Activated CD4-positive, alpha-beta T cell treated with anti-CD3 and anti-CD28 coated beads for 24 hours (primary cell): ENCODE measurements at places on chromosomes 1 and 21.
A peak's percentile ranks its signal among the peaks of the same experiment; 100 is the strongest.

DNA sequence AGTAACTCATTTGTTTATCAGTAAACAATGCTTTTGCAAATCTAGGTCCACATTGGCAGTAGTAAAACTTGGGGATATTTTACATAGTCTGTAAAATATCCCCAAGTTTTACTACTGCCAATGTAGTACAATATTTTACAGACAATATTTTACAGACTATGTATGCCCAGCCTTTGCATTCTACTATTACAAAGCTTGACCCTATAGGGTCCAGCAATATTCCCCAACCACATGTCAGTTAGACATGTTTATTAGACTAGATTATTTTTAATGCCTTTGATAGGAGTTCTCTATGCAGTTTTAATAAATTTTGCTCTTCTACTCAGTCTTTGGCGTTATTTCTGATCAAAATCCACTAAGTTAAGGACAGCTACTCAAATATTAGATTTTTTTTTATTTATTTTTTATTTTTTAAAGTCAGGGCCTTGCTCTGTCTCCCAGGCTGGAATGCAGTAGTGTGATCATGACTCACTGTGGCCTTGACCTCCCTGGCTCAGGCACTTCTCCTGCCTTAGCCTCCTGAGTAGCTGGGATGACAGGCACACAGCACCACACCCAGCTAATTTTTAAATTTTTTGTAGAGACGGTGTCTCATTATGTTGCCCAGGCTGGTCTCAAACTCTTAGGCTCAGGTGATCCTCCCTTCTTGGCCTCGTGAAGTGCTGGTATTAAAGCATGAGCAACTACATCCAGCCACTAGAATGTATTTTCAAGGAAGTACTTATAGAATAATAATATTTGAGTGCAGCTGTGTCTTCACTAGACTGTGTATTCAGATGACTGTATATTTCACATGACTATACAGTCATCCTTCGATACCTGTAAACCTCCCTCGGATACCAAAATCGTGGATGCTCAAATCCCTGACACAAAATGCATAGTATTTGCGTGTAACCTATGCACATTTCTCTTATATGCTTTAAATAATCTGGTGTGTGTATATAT is 19.8 kb downstream of the MIER1 start:
- no peak for DNase-seq

GRCh38 chr1:117527566-117528102 is 78.2 kb upstream of the TENT5C start:
- DNase-seq, result no peak

DNA sequence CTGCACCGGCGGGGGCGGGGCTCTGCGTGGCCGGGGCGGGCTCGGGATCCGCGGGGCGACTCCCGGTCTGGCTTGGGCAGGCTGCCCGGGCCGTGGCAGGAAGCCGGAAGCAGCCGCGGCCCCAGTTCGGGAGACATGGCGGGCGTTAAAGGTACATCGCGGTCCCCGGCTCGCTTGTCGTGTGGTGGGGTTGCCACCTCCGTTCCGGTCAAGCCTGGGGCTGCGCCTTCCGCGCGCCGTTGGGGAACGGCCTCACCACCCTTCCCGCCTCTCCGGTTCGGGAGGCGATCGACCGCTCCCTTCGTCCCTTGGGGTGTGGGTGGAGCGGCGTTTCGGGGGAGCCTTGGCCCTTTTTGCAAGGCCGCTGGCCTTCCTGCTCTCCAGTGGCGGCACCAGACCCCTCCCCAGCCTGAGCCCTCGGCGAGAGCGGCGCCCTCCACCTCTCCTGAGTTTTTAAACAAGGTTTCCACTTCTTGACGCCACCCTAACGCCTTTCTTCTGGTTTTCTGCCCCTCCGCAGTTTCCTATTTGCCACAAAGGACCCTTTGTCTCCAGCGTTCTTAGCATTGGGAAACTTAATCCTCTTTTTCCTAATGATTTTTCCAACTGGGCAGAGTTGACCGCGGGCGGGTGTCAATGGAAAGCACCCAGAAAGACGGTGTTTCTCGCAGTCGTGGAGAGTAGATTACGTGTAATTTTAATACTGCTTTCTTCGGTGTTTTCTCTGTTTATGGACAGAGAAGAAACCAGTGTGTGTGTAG is at the start of the genes LEPR and LEPROT:
LEPR (plus strand) TSS at position 79 of the 761 bp plus-strand sequence. CDS start 144,898 bp downstream, outside the sequence.
LEPROT (plus strand) TSS at position 79 of the 761 bp plus-strand sequence; CDS start at position 136, 57 bp downstream.
- DNase-seq, result no peak

- peak; percentile 18 for DNase-seq
Observed at GRCh38 chr1:6785728-6786505, 663 bp downstream of the CAMTA1 start.

DNA sequence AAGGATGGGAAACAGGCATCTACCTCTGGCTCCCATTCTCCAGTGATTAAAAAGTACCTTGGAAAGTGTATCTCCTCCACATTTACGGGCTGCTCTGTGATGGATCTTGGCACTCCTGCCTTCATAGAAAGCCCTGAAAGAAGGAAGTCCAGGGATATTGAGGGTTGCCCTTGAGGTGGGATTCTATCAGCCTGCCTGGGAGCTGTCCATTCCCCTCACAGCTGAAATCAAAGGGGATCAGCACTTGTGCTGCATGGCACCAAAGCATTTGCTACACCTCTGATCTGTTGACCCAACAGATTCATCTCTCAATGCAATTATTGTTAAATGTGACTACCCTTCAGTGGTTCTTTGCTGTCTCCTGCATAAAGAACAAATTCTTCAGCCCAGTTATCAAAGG is 442.0 kb upstream of the RUNX1 start:
- DNase-seq, result no peak

DNA sequence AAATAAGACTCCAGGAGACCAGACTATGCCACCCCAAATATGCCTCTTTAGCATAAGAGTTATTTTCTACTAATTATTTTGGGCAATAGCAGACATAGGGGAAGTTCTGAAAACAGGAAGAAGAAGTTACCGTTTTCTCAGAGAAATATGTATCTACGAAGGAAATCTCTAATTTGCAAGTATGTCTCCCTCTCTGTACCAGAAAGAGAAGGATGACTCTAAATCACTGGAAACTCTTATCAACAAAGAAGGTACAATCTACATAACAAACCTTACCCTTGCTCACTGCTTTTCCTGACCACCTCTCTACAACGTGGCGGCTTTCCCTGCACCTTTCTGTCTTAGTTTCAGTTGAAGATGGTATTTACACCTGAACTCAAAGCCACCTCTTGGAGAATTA is 49.0 kb downstream of the OMA1 start:
- DNase-seq, result no peak

GRCh38 chr1:66996018-66996682 is 57.8 kb downstream of the SLC35D1 start:
- peak; percentile 39 for DNase-seq

GRCh38 chr1:29958271-29958670 is 721.9 kb downstream of the PTPRU start:
- no peak for DNase-seq

- DNase-seq, result no peak
Observed at GRCh38 chr21:45142469-45143308, 68.3 kb downstream of the ADARB1 start.

GRCh38 chr1:158830904-158831507 is at the start of gene MNDA:
Gene MNDA, plus strand, starts transcription at chr1:158831351. Its CDS starts 10,803 bp downstream, at chr1:158842154.
- DNase-seq, result no peak

- DNase-seq, result no peak
Observed at GRCh38 chr1:224175617-224176016, 7.4 kb upstream of the DEGS1 start.

- no peak for DNase-seq
Observed at GRCh38 chr1:82762829-82763532, 962.2 kb downstream of the ADGRL2 start.

DNA sequence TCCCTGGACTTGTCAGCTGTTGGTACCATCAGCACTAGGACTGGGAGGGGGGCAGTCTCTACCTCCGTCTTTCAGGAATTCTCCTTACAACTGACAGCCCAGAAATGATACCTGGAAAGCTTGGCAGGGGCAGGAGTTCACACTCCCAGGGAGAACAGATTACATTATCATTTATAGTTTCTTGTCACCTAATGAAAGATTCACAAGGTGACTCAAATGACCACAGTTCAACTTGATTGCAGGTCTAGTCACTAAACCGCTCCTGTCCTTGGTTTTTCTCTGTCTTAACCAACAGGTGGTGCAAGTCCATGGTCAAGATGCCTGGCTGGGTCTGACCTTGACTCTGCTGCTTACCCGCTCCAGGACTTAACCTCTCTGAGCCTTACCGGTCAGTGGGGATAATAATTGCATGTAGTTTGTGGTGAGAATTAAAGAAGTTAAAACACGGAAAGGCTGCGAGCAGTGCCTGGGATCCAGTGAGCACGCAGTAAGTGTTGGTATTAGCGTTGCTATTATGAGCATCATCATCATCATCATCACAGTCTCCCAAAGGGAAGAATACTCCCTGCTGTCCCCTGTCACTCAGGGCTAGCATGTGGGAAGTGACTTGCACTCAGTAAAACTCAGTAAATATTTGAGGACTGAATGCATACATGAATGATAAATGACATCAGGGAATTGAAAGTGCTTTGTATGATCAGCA is 125.3 kb upstream of the CD34 start:
- DNase-seq, result no peak

- DNase-seq, result no peak
Observed at GRCh38 chr1:200108659-200109058, 81.1 kb downstream of the NR5A2 start.

DNA sequence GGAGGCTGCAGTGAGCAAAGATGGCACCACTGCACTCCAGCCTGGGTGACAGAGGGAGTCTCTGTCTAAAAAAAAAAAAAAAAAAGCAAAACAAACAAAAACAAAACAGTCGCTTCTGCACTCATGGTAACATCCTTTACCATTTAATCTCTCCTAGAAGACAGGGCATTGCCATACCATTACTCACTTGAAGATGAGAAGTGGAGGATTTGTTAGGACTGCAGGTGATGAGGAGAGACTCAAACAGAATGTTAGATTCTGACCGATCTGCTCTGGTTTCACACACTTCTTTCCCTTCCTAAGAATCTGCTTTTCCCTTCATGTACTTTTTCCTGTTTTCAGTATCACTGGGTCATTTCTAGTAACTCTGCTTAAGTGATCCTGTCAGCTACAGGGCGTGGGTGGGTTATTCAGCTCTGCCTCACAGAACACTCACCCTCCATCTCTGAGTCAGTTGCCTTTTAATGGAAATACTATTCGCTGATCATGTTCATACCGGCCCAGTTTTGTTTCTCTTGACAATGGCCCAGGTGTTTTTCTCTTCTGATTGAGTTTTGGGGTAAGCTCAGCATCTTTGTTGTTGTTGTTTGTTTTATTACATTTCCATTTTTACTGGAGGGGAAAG is 148.0 kb upstream of the ERG start:
- no peak for DNase-seq

- no peak for DNase-seq
Observed at GRCh38 chr1:186775881-186776560, 52.7 kb upstream of the PLA2G4A start.

DNA sequence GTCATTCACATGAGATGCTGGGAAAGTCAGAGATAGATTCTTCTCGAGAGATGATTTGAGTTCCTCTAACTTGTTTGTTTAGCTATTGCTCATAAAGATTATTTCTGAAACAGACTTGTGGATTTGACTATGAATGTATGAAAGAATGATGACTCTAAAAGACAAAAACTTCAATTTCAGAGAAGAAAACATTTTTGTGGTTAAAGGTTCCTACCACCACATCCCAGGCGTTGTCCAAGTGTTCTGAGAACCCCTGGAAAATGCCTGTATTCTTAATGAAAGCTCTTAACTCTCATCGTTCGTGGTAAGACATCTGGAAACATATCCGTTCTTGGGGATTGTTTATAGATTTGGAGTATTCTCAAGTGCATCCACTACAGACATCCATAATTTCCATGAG is 228.7 kb downstream of the BARHL2 start:
- DNase-seq, result no peak

- no peak for DNase-seq
Observed at GRCh38 chr1:114009393-114009792, 30.1 kb downstream of the OLFML3 start.

DNA sequence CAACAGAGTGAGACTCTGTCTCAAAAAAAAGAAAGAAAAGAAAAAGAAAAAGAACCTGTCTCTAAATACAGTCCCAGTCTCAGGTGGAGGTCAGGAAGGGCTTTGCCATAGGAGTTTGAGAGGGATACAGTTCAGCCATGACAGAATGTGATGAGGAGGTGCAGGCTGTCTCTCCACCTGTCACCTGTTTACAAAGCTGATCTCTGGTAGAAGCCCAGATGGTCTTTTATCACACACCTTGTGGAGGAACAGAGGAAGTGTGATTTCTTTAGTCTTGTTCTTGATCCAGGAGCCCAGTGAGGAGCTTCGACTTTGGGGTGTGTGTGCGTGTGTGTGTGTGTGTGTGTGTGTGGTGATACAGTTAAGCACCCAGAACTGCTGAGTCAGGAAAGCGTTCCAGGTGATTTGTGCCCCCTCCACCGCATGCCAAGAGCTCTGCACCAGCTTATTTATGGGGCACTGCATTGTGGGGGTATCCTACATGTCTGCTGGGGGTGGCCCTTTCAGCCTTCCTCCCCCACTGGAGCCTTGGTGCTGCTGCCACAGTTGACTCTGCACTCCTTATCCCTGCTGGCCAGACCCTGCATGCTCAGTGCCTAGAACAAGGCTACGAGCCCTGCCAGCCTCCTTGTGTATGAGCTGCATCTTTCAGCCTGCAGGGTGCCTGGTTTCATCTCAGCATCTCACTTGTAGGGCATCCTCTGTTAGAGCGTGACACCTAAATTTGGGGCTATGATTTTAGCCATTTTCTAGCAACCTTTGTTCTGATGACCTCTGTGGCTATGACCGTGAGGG is 19.3 kb downstream of the DOP1B start:
- DNase-seq, result no peak

GRCh38 chr1:157113631-157114030 is 14.0 kb upstream of the ETV3L start:
- DNase-seq, result no peak

- no peak for DNase-seq
Observed at GRCh38 chr1:11285883-11286734, 13.1 kb downstream of the UBIAD1 start.

DNA sequence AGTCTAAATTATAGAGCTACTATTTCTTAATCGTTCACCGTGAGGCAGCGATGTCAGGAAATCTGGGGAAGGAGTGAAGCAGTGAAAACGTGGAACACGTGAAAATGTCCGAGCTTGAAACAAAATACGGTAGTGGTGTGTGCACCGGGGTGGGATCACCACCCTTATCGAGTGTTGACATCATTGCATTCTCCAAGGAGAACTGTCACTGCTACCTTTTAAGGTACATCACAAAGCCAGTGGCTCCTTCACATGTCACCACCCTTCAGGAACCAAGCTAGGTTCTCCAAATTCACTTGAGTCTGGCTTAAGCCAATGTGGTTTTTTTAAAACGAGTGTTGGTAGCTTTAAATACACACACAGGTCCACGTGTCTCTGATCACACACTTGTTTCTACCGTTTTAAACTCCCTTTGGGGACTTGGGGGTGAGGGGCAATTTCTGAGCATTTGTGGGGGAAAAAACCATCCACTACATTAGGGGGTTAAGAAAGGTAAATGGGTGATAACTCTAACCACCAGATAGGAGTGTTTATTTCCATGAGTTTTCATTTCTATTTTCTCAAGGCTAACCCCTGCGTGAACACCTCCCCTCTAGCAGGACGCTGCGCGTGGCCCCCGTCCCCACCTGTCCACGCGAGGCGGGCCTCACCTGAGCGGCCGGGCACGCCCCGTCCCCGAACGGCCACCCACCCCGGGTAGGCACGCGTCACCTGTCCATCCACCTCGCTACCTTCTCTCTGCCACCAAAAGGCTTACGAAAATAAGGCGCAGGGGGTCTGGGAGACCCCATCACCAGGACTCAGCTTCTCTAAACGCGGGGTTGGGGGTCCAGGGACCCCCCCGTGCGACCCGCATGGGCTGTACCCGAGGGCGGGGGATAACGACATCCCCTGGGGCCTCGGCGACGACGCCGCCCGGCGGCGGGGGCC is 978 bp downstream of the PRDM15 start:
- DNase-seq, result no peak
